ENCODE measurements at places on chromosomes 12 and 14.

DNA sequence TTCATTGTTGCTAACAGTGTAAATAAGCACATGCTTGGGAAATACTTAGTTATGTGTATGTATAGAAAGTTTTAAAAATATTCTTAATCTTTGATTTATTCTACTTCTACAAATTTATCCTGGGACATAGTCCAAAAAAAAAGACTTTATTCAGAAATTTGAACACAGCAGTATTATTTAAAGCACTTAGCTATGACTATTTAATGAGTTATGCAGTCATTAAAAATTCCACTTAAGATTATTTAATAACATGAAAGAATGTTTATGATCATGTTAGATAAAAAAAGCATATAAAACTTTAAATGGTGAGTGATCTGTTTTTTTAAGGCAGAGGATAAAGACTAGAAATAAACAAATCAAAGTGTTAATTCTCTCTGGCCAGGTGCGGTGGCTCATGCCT lies 78.3 kb downstream of the BAZ1A start:
- no peak for DNase-seq

DNA sequence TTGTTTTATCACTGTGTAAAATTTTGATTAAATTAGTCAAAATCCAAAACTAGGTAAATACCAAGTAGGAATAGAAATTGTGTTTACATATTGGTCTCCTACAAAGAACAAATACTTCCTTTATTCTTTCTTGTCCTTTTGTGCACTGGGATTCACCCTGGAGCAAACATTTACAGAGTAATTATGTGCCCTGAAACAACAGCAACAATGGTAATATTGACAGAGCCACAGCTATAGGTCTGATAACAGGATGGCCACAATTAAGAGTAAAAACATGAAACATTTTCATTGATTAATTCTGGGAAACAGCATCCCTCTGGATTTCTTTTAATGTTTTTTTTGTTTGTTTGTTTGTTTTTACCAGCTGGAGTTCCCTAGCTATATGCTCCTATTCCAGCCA lies 61.2 kb downstream of the SLC38A6 start:
- peak; percentile 40 for DNase-seq

DNA sequence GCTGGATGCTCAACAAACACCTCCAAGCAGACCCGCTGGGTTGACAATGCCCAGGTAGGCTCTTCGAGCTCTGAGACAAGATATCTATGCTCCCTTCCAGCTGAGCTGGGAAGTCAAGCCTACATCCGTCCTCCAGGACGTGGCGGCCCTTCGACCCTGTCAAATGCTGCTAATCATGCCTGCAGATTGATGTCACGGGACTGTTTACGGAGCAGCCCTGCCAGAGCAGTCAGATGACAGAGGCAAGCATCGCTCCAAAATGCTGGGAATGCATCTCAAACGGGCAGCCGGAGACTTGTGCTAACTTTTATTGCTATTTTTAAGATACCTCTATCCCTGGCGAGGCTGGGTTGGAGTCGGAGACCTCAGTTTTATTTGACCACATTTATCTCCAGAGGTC lies 139.2 kb downstream of the NTF3 start:
- no peak for DNase-seq

DNA sequence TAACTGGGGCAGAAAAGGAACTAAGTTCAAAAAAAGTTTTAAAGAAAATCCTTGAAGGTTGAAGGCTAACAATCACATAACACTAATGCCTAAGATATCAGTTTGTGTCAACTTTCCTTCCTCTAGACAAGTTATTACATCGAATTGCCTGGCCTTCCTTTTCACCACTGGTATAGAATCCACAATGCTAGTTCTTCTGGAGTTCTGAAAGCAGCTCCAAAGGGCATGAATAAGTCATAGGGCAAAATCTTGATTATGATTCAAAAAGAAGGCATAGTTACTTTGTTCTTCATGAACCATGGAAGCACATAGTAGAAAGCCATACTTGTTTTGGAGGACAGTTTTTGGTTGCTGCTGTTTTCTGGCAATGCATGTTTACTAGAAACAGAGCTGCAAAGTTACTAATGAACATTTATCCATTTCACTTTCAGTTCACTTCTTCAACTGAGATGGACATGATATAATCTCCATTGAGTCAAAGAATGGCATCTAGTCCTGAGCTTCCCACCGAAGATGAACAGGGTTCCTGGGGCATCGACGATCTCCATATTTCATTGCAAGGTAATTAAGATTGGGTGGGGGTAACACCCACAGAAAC lies 56.0 kb downstream of the SYNE2 start:
- DNase-seq: no peak

GRCh38 chr14:29264865-29265264 lies 498.3 kb downstream of the FOXG1 start:
- no peak for DNase-seq

- DNase-seq: no peak
Measured at GRCh38 chr12:123119808-123120207, 31.1 kb downstream of the PITPNM2 start.

- DNase-seq: no peak
Measured at GRCh38 chr14:23916446-23916845, 37.1 kb upstream of the DHRS4 start.
